Right lobe of liver (tissue), 6 donors: ENCODE measurements at places on chromosomes 11 and 22.

GRCh38 chr11:39459606-39460005 is 1999.8 kb downstream of the LRRC4C start:
- no peak for DNase-seq

GRCh38 chr11:565921-566509 is 5.2 kb downstream of the RASSF7 start:
- no peak for DNase-seq

DNA sequence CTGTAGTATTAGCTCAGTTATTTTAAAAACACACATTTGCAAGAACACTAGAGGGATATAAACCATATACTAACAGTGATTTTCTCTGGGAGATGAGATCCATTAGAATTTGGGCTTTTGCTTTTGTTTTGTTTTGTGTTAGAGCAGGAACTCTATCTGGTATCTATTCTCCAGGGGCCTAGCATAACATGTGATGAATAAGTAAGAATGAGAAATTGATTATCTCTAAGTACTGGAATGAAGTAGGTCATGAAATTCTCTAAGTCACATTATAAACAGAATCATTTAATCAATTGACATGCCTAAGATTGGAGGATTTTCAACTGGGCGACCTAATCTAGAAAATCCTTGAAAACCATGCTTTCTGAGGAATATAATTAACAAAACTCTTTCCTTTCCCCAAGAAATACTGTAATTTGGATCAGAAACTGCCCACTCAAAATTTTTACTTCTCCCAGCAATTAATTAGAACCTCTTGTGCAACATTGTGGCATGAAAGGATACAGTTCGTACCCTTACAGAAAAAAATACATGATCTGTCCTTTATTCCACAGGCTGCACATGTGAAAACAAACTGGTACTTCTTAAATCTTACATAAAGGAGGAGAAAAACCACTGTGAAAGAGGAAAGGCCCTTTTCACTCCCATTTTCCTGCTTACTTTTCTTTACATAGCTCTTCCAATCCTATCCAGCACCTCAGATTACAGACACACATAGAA is 93.5 kb downstream of the MRTFA start:
- DNase-seq, result no peak

- peak; percentile 86 for DNase-seq
Observed at GRCh38 chr22:20203142-20203551, 52.3 kb upstream of the CCDC188 start.

DNA sequence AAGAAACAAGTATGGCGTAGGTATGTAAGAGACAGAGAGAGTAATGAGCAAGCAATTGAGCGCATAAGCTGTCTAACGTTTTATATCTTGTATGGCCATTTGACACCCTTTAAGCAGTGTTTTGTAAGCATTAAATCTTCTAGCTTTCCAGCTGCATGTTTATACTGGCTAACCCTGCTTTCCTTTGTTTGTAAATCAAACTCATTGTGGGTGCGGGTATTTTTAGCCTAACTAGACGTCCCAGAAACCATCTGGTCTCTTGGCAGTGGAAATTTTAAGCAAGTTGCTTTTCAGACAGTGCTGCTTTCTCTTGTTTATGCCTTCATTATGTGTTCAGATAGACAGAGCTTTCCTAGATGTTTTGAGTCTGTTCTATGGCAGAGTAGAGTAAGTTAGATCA is 73.5 kb downstream of the RNF169 start:
- no peak for DNase-seq

- DNase-seq, result no peak
Observed at GRCh38 chr11:125593114-125593820, 615 bp downstream of the STT3A start.

DNA sequence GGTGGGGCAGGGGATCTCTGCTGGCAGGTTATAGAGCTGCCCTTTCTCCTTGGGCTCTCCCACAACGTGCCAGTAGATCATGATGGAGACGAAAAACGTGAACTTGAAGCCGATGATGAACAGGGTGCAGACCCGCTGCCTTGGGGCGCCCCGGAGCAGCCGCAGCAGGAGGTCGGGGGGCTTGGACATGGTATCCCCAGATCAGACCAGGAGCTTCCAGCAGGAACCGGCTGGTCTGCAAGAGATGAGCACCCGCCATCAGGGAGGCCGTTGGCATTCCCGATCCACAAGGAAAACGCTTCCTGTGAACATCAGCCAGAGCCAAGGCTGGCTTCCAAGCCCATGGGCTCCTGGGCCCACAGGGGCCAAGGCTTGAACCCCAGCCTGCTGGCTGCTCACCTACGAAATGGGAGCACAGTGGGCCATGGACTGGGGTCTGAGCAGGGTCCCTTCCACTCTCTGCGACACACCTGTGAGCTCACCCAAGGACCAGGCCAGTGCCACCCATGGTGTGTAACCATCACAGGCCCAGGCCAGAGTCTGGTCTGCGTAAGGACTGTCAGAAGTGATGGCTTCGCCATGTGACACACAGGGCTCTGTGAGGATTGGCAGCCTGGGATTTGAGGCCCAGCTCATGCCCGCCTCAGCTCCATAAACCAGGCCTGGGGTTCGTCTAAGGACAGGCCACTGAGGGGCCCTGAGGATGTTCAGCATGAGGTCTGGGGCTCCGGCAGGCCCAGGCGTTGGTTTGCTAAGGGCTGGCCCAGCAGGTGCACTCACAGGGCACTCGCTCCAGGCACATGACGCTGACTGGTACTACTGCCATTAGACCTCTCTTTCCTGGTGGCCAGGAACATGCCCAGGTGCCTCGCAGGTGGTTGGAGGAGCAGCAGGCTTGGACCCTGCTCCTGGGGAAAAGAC is 26.6 kb downstream of the A4GALT start:
- DNase-seq, result no peak

DNA sequence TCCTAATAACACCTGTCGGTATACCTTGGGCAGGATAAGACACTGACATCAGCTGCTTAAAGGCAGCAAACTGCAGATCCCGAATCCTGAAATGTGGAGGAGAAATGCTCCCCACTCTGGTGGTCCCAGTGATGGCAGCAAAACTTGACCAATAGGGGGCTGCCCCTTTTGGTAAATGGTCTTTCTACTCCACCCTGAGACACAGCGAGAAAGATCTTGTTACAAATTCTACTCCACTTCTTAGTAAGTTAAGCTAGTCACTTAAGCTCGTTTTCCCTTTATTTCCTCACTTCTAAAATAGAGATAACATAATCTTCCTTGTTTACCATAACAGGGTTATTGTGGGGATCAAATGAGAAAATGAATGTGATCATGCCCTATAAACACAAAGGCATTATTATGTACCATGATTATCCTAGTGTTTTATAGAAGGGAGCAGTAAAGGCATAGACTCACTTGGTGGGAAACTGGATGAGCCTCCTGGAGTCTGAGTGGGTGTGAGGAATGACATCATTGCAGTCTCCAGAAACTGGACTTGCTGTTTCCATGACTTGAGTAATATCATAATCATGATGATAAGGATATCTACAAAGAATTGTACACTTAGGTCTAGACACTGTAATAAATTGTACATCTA is 50.9 kb downstream of the ENDOD1 start:
- DNase-seq, result no peak

DNA sequence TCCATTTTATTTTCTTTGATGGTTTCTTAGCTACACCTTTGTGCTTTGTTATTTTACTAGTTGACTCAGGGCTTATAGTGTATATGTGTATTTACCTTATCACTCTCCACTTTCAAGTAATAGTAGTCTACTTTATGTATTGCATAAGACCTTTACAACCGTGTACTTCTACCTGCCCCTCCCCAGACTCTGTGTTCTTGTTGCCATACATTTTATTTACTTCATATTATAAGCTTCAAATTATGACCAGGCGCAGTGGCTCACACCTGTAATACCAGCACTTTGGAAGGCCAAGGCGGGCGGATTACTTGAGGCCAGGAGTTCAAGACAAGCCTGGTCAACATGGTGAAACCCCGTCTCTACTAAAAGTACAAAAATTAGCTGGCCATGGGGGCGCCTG is 28.2 kb upstream of the CTSD start:
- DNase-seq, result no peak

DNA sequence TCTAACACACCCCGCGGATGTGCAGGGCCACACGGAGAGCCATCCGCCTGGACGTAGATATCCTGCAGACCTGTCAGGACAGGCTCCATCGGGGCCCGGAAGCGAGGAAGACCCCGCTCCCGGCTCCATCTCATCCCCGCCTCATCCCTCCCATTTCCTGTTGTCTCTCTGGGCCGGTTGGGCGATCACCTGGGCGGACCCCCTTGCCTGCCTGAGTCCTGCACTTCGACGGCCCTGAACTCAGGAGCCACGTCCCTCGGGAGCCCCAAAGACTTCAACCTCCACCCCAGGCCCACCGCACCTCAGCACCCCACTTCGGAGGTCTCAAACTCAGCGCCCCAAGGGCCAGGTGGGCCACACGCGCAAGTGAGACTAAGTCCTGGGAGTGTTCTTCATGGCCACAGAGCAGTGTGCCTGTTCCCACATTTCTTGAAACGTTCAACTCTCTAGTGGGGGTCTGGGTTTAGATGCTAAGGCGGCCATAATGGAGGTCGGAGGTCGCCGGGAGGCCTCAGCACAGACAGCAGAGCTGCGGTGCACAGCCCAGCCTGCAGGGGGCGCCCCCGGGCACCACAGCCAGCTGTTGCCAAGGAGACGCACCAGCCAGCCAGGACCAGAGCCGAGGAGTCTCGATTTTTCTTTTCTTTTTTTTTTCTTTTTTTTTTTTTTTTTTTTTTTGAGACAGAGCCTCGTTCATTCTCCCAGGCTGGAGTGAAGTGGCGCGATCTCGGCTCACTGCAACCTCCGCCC is 26.0 kb upstream of the FADD start:
- no peak for DNase-seq

- no peak for DNase-seq
Observed at GRCh38 chr22:19514831-19515565, 9.2 kb downstream of the CLDN5 start.

- DNase-seq, result no peak
Observed at GRCh38 chr11:67029146-67029545, 6.2 kb downstream of the SYT12 start.

- no peak for DNase-seq
Observed at GRCh38 chr11:66369073-66369894, 2.3 kb downstream of the SLC29A2 start.

DNA sequence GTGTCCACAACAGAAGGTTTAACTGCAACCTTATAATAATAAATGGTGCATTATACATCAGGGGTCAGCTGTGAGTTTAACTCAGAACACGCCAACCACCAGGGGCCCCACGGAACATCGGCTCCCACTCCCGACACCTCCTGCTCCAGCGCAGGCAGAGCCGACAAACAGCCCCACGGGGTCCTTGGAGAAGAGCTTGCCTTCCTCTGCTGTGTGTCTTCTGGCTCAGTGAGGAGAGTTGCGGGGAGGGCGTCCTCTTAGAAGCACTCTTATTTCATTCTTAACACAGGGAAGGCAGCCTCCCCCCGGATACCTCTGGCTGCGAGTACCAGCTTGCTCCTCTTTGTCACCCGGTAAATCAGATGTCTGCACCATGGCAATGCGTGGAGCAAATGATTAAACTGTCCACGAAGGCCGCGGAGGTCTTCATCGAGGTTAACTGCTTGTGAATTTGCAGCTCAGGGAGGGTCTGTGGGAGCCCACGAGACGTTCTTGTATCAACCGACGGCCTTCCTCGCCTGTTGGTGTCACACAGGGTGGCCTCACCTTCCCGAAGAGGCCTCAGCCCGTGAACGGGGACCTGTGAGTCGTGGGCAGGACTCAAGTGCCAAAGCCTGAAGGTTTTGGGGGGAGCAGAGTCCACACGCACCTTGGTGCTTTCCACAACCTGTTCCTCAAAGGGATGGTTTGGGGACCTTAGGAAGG is 464.0 kb downstream of the BRD1 start:
- DNase-seq, result no peak

DNA sequence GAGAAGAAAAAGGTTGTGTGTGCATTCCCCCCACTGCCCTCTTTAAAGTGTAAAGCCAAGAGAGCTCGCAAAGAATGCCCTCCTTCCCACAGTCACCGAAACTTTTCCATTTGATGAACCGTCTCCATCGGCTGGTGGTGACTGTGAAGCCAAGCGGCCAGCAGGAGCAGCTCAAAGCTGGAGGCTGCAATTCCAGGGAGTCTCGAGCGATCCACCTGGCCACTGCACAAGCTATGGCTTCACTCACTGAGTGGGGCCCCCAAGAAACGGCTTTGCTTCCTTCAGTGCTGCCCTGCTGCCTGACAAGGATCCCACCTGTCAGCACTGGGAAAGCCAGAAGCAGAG is 117.7 kb downstream of the ABTB2 start:
- no peak for DNase-seq

DNA sequence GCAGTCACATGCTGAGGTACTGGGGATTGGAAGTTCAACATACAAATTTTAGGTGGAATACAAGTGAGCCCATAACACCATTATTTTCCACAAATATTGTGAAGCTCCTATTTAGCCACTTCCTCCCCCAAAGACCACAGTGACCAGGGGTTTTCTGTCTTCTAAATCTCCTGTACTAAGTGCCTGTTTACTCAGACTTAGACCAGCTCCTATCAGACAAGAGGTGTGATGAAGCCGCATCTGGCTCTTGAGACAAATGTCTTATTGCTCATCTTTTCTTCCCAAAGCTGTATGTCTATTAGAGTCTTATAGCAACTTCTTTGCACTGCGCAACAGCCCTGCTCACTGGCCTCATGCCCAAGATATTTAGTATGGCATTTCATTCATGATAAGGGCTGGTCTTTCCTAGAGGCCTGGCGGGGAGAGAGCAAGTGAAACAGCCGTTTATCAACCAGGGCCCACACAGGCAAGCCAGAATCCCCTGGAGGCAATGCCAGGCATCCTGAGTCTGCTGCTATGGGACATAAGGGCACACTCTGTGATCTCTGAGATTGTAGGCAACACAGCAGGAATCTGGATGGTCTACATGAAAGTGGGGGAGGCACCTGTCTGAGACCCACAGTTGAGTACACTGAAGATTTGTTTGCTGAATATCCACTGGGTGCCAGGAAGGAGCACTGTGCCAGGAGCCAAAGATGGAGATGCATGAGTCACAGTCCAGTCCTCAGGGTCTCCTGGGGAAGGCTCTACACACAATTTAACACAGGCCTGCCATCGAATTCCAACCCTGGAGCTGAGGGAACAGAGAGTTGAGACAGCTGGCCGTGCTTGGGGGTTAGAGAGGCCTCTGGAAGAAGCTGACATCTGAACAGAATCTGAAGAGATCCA is 78.5 kb upstream of the NCAM1 start:
- DNase-seq, result no peak

GRCh38 chr11:19436932-19437331 is 196.2 kb upstream of the E2F8 start:
- DNase-seq, result no peak

GRCh38 chr11:304915-305843 is 2.4 kb upstream of the IFITM2 start:
- DNase-seq, result no peak

GRCh38 chr22:47765757-47766156 is 1003.3 kb downstream of the TBC1D22A start:
- DNase-seq, result no peak

GRCh38 chr11:82978422-82979099 is 77.0 kb downstream of the DDIAS start:
- no peak for DNase-seq

DNA sequence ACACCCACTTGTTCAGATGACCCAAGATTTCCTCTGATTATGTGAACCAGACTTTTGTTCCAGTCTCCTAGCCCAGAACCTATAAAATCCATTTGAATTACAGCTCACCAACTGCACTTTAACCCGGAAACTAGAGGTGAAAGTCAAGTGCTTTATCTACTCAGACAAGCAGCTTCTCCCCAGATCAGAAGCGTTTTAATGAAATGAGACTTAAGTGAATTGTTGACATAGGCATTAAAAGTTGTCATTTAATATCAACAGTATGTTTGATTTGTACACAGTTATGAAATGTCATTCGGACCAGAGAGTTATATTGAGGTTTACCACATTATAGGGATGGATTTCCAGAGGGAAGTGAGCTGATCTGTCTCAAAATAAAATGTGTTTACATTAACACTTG is 52.0 kb downstream of the CADM1 start:
- DNase-seq, result no peak
